Glomerular endothelial cell (primary cell): ENCODE measurements at places on chromosomes 2 and 18.
A peak's percentile ranks its signal among the peaks of the same experiment; 100 is the strongest.

DNA sequence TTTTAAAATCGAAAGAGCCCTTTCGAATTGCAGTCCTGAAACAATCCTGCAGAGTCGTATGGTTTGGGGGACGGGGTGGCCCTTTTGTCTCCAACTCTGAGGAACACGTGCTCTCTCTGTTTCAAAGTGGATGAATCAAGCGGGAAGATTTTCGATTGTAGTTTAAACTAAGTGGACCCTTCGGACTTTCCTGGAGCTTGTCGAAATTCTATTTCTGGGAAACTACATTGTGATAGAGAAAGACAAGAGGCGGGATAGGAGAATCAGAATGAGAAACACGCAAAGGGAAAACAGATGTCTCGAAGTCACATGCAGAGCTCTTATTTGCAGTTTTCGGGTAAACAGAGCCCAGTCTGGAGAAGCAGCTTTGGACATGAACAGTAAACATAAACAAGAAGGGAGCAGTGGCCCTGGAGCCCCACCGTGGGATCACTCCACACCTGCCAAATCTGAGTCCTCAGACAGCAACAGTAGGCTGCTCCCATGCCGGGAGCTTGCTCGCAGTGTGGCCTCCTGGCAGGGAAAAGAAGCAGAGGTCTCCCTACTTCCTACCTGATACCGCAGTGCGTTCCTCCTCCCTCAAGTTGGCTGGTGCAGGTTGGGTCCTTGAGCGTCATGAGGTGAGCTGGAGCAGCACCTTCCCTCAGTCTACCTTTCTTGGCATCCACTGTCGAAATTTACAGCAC is 202.4 kb downstream of the SLC4A3 start:
- no peak for DNase-seq

DNA sequence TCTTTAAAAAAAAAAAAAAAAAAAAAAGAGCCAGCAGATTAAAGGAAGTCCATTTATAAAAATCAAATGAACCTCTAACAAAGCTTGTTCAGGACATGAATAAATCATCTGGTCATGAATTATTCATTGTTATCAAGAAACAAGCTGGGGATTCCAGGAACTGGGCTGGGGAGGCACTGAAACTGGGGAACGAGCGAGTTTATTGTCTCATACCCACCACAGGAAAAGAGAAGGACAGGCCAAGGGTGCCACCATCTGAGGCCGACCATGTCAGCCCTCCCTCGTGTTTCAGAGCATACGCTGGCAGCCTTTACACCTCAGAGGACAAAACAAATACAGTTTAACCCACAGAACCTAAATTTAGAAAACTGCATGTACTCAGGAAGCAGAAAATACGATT is 164.2 kb downstream of the VWC2L start:
- DNase-seq: no peak

DNA sequence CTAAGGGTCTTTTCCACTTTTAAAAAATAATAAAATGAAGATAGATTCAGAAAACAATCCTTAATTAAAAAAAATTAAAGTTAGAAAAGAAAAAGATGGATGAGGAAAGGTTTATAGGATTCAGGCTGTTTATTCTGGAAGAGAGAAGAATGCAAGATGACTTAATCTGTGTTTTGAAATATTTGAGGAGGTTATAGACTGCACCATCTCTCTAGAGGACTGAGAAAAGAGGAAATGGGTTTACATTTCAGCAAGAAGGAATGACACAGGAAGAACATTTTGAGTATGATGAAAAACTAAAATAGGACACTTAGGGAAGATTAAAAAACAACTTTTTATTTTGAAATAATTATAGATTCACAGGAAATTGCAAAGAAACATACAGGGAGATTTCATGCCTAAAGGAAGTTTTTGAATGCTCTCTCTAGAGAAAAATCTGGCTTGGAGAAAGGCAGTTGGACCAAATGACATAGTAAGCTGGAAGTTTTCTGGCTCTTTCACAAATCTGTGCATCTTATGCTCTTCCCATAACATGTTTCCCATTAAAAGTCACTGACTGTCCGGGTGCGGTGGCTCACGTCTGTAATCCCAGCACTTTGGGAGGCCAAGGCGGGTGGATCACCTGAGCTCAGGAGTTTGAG is 75.0 kb downstream of the CERS6 start:
- DNase-seq: no peak

GRCh38 chr2:26658691-26659346 is 17.7 kb upstream of the CIB4 start:
- no peak for DNase-seq

- no peak for DNase-seq
Observed at GRCh38 chr2:144048631-144049060, 471.3 kb downstream of the ZEB2 start.

GRCh38 chr18:51123046-51123395 is 74.5 kb downstream of the MEX3C start:
- no peak for DNase-seq

- no peak for DNase-seq
Observed at GRCh38 chr2:157929871-157930667, 53.9 kb upstream of the ACVR1 start.

DNA sequence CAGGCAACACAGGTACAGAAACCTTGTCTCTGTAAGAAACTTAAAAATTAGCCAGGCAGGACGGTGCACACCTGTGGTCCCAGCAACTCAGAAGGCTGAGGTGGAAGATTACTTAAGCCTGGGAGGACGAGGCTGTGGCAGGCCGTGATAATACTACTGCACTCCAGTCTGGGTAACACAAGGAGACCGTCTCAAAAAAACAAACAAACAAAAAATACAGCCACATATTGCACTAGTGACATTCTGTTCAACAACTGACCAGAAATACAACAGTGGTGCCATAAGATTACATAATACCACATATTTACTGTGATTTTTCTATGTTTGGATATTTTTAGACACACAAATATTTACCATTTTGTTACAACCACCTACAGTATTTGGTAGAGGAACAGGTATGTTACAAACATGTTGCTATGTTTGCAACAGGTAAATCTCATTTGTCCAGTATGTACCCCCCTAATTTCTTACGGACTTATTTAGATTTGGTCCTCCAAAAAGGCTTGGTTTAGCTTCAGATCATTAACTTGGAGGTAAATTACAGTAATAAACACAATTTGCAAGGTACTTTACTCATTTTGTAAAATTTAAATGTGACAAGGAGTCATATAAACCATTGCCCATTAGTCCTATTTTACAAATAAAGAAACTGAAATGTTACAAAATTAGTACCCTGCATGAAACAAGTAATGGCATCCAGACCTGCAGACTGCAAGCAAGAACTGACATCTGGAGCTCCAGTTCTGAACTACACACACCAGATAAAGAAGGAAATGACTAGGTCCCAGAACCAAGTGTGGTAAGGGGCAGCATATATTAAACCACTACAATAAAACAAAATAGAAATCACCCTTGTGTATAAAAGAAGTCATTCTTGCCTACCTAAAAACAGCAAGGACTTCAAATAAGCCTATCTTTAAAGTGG is 36.8 kb downstream of the TRIP12 start:
- DNase-seq: no peak

GRCh38 chr2:5846881-5847280 is 154.7 kb downstream of the SOX11 start:
- DNase-seq: no peak

DNA sequence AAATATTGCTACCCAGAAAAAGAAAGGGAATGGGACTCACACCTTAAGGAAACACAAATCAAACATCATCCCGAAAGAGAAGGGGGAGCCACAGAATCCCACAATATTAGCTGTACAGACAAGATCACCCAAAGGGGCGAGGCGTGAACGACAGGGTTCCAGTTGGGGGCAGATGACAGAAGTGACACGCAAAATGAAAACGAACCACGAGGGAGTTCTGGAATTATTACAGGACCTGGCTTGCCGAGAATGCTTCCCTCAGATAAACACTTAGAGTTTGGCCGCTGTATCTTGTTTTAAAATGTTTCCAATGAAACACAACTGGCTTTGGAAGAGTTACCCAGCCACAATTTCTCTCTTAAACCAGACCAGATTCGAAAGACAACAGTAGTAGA is 60.4 kb downstream of the C2orf76 start:
- no peak for DNase-seq

- no peak for DNase-seq
Observed at GRCh38 chr2:7513834-7514233, 596.6 kb downstream of the RNF144A start.

DNA sequence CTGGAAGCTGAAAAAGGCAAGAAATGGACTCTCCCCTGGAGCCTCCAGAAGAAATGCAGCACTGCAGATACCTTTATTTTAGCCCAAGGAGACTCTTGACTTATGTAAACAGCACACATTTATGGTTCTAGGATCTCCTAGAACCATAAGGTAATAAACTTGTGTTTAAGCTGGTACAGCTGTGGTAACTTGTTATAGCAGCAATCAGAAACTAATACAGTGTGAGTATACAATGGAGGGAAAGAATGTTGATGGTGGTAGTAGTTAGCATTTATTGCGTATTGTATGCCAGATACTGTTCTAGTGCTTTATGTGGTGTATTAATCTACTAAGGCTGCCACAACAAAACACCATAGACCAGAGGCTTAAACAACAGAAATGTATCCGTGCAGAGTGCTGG is 40.6 kb downstream of the FOSL2 start:
- no peak for DNase-seq

- no peak for DNase-seq
Observed at GRCh38 chr2:608711-609110, 68.5 kb downstream of the TMEM18 start.

DNA sequence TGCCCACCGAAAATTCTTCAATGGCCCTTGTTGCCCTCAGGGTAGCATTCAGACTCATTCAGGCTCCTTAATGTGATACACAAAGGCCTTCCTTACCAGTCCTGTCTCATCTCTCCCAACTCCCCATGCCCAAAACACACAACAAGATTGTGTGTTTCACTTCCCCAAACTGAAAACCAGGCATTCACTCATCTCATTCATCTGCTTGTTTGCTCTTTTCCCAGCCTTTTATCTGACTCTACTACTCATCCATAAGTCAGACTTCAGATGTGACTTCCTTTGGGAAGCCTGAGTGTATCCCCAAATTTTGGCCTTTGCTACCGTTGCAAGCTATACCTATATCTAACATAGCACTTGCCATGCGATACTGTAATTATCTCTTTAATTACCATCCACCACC is 9.7 kb upstream of the SLC39A10 start:
- no peak for DNase-seq

- no peak for DNase-seq
Observed at GRCh38 chr2:98502556-98503335, 58.1 kb downstream of the INPP4A start.

DNA sequence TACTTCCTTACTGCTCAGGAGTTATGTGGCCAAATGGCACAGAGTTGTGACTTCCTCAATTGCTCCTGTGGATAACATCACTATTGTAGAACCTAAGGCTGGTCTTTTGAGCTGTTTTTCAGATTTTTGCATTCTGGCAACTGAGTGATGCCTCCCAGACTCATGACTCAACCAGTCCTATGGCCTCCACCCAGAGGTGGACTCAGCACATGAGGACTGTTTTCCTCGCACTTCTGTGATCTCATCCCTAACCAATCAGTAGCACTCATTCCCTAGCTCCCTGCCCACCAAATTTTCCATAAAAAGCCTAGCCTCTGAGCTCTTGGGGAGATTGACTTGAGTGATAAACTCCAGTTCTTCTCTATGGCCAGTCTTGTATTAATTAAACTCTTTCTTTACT is 407.9 kb upstream of the TNP1 start:
- DNase-seq: no peak

DNA sequence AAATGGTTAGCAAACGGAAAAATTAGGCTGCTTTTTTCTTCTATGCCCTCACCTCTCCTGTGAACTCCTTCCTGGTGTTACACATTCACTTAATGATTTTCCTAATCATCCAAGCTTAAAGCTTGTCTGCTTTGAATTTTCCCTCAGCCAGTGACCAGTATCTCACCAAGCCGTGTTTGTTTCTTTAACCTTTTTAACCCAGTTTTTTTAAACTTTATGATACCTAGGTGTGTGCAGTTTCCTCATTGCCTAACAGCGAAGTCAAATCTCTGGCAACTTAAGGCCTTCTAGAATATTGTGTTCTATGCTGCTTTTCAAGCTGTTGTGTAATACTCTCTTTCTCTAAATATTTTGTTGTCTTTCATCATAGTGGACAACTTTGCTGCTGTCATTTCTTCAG is 113.0 kb downstream of the PIK3C3 start:
- DNase-seq: no peak

- DNase-seq: no peak
Observed at GRCh38 chr2:41970988-41971660, 76.7 kb upstream of the PKDCC start.

- no peak for DNase-seq
Observed at GRCh38 chr18:25701821-25702220, 349.9 kb upstream of the ZNF521 start.

GRCh38 chr2:102603904-102604303 is 15.4 kb upstream of the SLC9A2 start:
- DNase-seq: no peak

DNA sequence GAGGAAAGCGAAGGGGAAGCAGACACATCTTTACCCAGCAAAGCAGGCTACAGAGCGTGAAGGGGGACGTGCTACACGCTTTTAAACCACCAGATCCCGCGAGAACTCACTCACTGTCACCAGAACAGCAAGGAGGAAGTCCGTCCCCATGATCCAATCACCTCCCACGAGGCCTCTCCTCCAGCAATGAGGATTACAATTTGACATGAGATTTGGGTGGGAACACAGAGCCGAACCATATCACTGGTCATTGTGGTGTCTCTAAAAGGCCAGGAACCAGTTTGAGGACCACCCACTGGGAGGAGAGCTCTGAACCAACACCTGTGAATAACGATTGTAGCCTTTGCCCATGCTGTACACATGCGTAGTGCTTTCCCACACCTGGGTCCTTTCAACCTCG is 116.6 kb upstream of the FAM136A start:
- no peak for DNase-seq

DNA sequence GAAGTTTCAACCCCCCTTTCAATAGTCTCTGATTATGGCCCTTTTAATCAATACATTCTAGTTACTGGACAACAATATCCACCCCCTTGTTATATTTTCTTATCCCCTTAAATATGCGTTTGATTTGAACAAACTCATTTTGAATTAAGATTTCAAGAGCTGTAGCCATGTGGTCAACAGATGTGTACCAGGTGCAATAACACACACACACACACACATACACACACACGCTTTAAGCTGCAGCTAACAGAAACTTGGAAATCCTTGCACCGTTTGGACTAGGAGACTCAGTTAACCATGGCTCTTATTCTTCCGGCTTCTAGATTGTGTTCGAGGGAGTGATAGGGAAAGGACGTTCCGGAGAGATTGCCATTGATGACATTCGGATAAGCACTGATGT is 82.8 kb downstream of the NRP2 start:
- DNase-seq: no peak

DNA sequence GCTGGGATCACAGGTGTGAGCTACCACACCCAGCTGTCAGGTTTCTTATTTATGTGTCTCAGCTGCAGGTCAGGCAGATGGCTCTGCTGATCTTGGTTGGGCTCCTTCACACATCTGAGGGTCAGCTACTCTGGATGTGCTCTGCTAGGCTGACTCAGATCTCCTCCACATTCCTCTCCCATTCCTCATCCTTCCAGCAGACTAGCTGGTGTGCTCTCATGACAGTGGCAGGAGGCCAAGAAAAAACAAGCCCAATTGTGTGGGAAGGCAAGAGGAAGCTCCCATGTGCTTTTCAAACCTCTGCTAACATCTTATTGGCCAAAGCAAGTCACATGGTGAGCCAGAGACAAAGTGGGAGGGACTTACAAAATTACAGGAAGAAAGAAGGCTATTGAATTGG is 11.7 kb upstream of the MSH6 start:
- peak; percentile 60 for DNase-seq

- no peak for DNase-seq
Observed at GRCh38 chr2:23745726-23746105, 181.2 kb downstream of the ATAD2B start.

- DNase-seq: no peak
Observed at GRCh38 chr18:68498185-68498584, 216.7 kb downstream of the TMX3 start.
